ENCODE measurements at places on chromosomes 6 and 20.
A peak's percentile ranks its signal among the peaks of the same experiment; 100 is the strongest.

GRCh38 chr20:3077618-3078134 lies 6.3 kb downstream of the OXT start:
- no peak for DNase-seq

- no peak for DNase-seq
Observed at GRCh38 chr20:48324744-48325143, 503.1 kb downstream of the PREX1 start.

DNA sequence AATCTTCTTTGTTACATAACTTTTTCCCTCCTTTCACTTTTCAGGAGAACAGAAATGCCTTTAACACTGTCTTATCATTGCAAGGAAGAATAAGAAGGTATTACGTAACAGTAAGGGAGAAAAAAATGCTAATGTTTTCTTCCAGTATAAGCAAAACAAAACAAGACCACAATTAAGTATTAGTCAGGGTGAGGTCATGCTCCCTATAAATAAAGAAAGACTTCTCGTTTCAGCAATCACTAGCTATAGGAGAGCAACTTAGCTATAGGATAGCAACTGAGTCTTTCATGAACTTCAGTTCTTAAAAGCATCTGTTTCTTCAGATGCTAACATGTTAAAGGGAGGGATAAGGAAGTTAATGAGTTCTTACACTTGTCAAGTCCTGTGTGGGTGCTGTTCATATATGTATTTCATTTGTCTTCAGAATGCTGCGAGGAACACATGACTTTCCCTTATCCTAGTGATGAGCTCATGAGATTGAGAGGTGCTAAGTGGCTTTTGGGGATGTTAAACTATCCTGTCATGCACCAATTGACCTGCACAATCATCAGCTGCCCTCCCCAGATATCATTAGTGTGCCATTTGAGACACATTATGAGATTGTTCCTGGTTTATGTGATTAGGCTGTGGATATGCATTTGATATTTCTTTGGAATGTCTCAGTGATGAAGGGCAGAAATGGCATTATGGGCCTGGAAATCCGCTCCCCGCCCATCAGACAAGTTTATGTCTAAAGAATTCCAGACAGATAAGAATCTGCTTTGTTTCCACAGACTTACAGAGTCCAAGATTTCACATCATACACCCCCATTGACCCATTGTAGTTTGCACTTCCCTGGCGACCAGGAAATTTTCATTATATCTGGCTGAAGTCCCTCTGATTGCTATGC lies 37.5 kb downstream of the LAMA4 start:
- DNase-seq = no peak

- DNase-seq = no peak
Observed at GRCh38 chr6:71385111-71385822, 96.7 kb downstream of the OGFRL1 start.

DNA sequence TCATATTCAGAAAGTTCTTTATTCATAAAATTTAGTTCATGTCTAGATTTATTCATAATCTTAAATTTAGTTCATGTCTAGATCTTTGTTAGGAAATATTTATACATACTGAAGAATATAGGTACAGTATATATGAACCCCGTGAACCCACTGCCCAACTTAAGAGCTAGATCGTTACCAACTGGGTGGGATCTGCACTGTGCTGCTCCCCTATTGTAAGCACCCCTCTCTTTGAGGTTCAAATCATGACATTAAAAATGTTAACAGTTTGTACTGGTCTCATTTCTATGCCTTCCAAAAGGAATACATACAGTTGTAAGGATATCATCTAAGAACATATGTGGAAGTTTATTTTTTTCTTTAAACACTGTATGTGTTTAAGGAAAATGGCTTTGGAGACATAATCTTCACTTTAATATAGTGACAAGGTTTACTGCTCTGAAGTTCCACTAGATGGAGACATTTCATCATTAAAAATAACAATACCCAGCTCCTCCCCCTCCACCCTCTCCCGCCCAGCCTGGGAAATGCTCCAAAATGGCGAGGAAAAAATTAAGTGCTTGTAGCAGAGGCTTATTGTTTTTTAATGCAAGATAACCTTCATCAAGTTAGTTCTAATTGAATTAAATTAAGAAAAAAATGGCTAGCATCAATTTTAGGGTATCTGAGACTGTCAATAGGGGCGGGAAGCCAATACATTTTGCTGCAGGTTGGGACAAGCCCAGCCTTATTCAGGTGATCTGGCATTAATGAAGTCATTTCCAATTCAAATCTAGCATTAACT lies 104.1 kb upstream of the TRAF3IP2 start:
- DNase-seq = peak; percentile 59

- DNase-seq = no peak
Observed at GRCh38 chr20:39988991-39989390, 700.0 kb downstream of the MAFB start.

DNA sequence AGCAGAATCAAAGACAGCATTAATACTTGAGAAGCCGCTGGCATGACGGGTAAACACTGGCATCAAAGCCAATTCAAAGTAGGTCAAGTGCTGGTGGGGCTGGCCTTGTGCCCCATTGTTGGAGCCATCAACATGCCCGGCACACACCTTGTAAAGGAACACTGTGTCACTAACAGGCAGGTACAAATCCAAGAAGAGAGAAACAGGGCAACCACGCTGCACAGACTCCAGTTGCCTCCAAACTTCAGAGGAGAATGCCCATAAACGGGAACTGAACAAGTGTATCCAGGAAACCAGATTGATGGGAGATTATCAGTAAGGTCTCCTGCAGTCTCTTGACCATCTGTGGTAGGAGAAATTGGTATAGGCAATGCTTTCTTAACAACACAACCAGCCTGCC lies 127.0 kb upstream of the STXBP5 start:
- DNase-seq = no peak

DNA sequence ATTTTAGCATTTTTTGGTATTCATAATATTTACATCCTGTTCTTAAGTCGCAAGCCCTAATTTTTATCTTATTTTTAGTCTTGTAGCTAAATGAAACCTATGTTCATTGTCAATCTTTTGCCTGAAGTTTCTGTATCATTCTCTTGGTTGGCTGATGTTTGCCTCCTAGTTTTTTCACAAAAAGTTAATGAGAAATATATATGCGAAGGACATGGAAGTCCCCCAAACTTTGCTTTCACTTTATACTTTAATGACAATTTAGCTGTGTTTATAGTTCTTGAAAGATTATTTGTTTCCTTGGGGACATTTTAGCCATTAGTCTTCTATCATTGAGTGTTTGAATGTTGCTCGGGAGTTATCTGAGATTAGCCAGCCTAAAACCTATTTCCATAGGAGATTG lies 118.2 kb downstream of the COL19A1 start:
- no peak for DNase-seq

GRCh38 chr20:58651559-58651945 lies 469 bp downstream of the STX16 start:
- DNase-seq = no peak

DNA sequence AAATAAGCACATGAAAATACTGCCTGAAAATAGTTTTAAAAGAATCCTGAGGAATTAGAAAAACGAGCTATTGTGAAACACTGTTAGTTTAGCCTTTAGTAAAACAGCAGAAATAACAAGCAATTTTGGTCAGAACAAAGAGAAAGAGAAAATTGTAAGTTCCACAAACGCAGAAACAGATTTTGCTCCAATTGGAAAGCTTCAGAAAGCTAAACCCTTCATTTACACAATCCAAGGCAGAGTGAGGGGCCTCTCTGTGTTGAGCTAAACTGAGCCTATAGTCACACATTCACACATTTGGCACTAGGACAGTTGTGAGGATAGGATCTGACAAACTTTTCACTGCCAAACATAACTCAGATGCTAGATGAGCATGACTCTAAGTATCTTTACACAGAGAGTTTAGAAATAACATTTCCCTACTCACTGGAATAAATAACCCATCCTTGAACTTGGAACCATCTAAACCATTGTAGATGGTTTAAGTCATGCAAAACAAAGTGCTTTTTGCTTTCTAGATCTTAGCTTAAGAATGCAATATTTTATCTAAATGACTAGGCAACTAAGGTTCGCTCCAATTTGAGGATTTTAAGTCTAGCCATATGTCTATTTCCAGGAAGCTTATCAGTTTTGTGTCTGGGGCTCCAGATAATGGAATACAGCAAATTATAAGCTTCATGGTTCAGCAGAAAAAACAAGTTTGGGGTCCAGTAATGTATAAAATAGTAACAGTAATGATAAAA lies 122.6 kb downstream of the SGK1 start:
- no peak for DNase-seq

DNA sequence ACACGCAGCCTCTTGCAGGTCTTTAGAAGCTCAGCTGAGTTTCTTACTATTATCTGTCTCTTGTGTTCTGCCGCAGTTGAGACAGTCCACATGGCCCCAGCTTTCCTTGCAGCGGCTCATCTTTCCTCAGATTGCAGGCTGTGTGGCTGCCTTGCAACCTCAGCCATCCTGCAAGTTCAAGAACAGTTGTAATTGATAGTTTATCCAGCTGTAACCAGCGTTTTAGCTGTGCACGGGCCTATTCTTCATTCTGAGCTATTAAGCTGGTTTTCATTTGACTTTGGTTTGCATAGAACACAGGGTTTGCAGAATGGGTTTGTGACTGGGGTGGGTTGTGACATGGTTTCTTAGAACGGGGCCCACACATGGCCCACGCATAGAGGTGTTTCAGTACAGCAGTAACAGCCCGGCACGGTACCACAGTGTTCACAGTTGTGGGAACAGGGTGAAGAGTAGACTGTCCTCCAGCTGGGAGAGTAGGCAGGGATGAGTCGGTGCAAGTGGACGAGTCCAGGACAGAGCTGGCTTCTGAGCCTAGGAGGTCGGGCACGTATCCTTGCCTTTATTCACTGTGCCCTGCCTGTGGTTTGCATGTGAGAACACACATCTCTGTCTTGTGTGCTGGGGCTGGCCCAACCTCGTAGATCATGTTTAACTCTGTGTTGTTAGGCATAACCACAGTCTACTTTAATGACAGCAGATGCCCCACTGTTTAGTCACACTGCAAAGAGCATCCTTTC lies 89.2 kb downstream of the RPP40 start:
- no peak for DNase-seq

GRCh38 chr20:64237316-64237715 lies 18.2 kb upstream of the PCMTD2 start:
- no peak for DNase-seq

GRCh38 chr6:34587325-34587724 lies 31.2 kb upstream of the SPDEF start:
- DNase-seq = no peak

- no peak for DNase-seq
Observed at GRCh38 chr20:58700823-58701222, 8.2 kb downstream of the NPEPL1 start.

DNA sequence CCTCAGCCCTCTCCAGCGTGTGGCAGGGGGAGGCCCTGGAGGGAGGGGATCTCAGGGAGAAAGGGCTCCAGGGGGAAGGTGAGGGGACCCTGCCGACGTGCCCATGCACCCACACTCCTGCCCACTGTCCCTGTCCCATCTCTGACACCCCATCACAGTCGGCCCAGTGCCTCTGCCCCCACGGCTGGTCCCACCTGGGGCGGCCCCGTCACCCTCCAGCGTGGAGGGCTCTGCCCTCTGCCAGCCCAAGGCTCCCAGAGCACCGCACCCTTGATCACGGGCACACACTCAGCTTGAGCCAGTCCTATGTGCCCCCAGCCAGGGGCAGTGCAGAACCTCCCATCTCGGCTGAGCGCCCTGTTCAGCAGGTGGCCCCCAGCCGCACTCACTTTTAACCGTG lies 9.2 kb downstream of the SLC4A11 start:
- no peak for DNase-seq

- DNase-seq = no peak
Observed at GRCh38 chr6:104603108-104603745, 256.5 kb downstream of the HACE1 start.
